ENCODE measurements at places on chromosomes 5 and 9.
A peak's percentile ranks its signal among the peaks of the same experiment; 100 is the strongest.

DNA sequence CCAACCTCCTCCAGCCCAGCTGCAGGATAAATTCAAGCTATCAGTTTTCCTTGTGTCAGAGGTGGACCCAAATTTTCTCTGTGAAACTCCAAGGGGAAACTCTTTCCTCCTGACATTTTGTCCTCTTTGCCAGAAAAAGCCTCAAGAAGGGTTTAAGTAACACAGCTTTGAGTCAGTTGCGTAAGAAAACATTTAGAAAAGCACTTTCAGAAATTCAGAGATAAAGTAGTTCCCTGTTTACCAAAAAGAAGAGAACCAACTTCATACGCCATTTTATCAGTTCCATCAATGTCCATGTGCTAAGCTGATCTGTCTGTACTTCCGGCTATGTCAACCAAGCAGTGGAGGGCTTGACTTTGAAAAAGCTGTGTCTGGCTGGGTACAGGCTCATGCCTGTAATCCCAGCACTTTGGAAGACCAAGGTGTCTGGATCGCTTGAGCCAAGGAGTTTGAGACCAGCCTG, 19.9 kb upstream of the SUSD1 start:
- DNase-seq: no peak

GRCh38 chr5:83877911-83878706, 157.5 kb upstream of the HAPLN1 start:
- DNase-seq: no peak

- no peak for DNase-seq
These were observed 69.3 kb downstream of the TRIM36 start for GRCh38 chr5:115100319-115100955.

GRCh38 chr9:12652973-12653372, 40.2 kb upstream of the TYRP1 start:
- no peak for DNase-seq

GRCh38 chr5:159310511-159310910, 19.8 kb downstream of the IL12B start:
- no peak for DNase-seq

DNA sequence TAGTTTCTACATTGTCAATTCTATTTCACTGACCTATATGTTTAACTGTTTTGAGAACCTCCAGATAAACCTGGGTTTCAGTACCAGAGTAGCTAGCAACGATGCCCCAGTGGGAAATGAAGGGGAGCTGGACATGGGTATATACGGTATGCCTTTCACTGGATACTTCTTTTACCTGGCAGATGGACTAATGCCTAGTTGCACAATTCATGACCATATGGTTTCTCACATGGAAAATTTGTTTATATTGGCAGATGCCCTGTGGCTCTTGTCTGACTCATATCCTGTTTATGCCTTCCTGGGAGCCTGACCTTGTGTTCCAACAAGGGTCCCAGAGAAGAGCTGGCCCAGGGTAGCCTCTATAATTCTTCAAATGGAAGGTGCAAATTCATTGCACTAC, 144.1 kb downstream of the MAT2B start:
- peak; percentile 6 for DNase-seq

GRCh38 chr5:389891-390622, 52.9 kb upstream of the EXOC3 start:
- no peak for DNase-seq

GRCh38 chr5:28954074-28954473, 1915.7 kb upstream of the CDH9 start:
- DNase-seq: no peak

DNA sequence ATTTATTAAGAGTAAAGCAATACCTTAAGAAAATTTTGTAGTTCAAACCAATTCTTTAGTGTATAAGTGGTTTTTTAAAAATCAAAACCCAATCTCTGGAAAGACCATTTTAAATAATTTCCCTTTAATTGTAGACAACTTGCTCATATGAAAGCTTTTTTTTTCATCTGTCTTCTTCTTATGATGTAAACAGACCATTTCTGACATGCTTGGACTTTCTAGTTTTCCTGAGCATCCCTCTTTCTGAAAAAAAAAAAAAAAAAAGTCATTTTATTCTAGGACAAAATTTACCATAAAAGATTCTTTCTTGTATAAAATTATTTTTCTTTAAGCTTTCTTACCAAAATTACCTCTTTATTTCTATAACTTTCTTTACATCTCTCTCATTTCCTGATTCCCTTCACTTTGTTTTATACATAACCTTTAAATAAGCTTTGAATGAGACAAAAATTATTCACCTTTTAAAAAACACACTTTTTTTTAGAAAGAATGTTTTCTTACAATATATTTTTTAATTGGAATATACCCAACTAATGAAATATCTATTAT, 67.5 kb downstream of the COL15A1 start:
- peak; percentile 29 for DNase-seq

DNA sequence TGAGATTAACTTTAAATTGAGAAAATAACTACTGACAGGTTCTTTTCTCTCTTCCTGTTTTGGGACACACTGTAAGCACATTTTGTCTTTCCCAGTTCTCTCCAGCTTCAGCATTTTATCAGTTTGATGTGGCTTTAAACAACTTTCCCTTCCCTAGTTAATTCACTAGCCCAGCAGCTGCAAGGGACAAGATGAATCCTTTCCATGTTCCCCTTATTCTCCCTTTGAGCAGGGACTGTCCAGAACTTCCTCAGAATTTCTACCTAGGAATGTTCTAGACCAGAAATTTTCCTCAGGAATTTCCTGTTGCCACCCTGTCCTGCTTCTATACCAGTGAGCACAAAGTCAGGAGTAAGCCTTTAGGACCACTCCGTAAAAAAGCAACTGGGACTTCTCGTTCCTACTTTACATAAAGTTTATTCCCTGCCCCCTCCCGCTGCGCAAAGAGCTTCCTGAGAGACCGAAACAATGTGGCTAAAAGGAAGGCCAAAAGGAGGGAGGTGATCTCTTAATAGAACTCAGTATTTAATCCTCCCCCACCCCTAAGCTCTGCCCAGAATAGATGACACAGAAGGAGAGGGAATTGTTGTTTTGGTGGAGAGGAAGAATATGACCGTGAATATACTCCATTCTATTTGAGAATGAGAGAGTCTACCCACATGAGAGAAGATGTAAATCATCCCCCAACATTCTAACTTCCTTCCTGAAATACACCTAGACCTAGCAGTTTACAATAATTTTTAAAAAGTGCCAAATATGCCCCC, 61.9 kb downstream of the GLIS3 start:
- no peak for DNase-seq

DNA sequence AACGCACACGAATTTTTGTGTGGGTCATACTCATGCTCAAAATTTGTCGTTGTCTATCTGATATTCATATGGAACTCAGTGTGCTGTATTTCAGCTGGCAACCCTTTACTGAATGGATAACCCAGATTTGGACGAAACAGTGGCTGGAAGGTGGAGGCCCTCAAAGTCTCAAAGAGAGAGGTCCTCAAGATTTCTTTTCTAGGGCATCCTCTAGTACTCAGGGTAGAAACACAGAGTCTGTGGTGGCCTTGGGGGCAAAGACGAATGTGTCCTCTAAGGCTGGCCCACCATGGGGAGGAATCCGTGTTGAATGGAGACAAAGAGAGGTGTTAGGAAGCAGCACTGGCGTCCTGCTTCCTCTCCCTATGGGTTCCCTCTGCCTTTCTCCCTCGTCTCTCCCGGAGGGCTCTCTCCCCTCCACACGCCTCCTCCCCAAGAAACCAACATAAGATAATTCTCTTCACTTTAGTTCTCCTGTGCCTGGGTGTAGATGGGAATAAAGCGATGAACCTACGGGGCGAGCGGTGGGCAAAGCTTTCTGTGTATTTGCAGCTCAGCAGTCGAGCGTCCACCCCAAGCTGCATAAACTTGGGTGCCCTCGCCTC, 333.7 kb downstream of the CWC27 start:
- peak; percentile 6 for DNase-seq

Measured in foreskin melanocyte (primary cell).